ENCODE measurements at places on chromosomes 7 and 10.

DNA sequence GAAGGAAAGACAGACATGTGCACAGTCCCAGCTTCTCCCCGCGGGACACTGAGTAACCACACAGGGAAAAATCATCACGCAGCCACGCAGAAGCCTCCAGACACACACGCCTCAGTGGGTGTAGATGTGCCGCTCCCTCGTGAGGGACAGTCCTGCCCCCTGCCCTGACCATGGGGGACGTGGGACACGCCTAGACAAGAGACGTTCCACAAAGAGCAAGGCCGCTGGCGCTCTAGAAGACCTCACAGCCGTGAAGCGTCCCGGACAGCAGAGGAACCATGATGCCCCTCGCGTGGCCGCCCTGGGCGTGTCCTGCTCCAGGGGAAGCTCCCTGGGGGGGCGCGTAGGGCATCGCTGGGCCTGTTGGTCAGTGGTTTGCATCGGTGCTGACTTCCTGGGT, 210.8 kb downstream of the DNAJB6 start:
- DNase-seq = no peak

- DNase-seq = no peak
These were observed 2.9 kb upstream of the CFAP46 start for GRCh38 chr10:132945125-132945893.

GRCh38 chr10:1243486-1244234, 187.5 kb downstream of the WDR37 start:
- DNase-seq = no peak

- no peak for DNase-seq
These were observed 264.0 kb downstream of the WDR11 start for GRCh38 chr10:121115154-121115553.
